ENCODE measurements at places on chromosomes 16 and 17.

DNA sequence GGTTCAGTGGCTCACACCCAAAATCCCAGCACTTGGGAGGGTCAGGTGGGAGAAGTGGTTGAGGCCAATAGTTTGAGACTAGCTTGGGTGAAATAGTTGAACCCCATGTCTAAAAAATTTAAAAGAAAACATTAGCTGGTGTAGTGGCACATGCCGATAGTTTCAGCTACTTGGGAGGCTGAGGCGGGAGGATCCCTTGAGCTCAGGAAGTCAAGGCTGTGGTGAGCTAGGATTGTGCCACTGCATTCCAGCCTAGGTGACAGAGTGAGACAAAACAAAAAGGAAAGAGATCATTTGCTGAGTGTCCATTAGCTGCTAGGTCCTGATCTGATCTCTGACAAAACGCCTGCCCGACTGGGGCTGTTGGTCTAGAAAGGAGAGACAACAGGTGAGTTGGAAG, 14.1 kb upstream of the DBNDD1 start:
- DNase-seq: no peak

- DNase-seq: no peak
These were observed 114.2 kb downstream of the DNAH9 start for GRCh38 chr17:11712456-11712855.

DNA sequence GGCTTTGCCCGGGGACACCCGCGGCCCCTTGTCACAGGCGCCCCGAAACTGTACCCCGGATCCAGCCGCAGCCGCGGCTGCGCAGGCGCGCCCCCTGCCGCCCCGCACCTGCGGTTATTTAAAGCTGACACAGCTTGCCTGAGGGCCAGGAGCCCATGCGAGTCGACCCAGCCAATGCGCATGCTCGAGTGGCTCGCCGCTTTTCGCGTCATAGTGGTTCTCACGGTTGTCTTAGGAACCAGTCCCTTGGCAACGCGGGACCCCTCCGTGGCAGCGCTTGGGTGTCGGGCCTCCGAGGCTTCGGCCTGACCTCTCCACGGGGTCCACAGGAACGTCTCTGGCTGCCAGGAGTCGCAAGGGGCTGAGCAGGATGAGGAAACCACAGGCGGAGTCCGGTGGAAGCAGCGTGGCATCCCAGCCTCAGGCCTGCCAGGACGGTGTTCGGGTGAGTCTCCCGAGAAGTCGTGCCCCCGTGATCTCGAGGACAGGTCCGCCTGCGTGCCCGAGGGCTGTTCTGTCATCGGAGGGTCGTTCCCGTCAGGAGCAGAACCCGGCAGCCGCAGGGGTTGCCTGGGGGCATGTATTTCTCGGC, 716.9 kb downstream of the KCNJ18 start:
- no peak for DNase-seq

- DNase-seq: no peak
These were observed 365.7 kb downstream of the SEC14L1 start for GRCh38 chr17:77506371-77506991.

GRCh38 chr17:64028874-64029464, 8.5 kb upstream of the ICAM2 start:
- peak; percentile 44 for DNase-seq

DNA sequence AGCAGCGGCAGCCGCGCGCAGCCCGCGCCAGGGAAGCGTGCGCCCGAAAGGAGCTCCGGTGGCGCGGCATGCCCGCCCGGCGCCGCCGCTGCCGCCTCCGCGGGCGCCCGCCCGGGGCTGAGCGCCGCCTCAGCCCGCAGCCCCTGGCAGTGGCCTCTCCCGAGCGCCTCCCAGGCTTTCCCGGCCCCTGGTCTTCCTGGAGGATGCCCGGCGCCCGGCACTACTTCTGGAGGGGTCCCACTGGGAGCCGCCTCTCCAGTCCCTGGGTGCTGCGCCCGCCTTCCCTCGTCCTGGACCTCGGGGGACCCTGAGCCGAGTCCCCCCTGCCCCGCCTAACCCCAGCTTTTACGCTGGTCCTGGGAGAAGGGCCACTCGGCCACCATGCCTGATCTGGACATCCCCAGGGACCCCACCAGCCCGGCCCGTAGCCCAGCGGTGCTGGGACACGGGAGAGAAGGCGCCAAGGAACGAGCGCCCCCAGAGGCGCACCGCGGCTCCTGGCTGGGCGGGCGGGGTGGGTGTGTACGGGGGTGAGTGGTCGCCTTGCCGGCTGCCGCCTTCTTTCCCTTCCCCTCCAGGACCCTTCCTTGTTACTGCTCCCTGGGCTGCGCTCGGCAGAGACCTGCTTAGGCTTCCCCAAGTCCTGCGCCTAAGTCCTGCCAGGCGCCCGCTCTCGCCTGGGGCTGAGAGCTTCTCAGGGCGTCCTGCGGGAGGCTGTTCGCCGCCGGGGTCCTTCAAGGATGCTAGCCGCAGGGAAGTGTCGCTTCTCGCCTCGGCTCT, 704 bp downstream of the ASIC2 start:
- DNase-seq: no peak

- DNase-seq: no peak
These were observed 217.9 kb downstream of the RAB11FIP4 start for GRCh38 chr17:31609331-31609730.

- no peak for DNase-seq
These were observed 2.6 kb downstream of the MFSD11 start for GRCh38 chr17:76740329-76741118.

- DNase-seq: peak; percentile 32
These were observed 63.4 kb downstream of the KLHDC4 start for GRCh38 chr16:87702325-87702811.

DNA sequence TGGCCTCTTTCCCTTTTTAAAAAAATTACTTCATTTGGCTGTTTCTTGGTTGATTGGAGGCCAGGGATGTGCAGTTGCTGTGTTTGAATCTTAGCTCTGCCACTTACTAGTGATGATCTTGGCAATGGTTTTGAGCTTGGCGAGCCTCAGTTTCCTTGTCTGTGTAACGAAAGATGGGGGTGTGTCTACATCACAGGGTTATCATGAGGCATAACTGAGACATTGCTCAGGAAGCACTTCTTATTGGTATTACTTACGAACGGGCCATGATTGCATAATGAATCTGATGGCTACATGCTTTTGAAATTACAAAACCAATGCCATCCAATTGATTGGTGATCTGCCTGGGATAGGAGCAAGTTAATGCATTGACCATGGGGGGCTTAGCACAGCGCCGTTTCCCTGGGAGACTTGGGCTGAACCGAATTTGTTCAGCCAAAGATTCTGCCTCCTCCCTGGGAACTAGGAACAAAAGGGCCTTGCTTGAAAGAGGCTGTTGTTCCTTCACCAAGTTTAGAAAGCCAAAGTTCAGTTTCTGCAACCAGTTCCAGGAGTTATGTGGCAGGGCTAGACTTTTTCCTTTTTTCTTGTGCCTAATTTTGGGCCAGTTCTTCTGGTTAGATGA, 21.9 kb downstream of the CMIP start:
- no peak for DNase-seq

GRCh38 chr17:59373882-59374495, 42.5 kb downstream of the YPEL2 start:
- DNase-seq: no peak

GRCh38 chr17:12990041-12990808, 27.6 kb downstream of the ELAC2 start:
- DNase-seq: no peak

DNA sequence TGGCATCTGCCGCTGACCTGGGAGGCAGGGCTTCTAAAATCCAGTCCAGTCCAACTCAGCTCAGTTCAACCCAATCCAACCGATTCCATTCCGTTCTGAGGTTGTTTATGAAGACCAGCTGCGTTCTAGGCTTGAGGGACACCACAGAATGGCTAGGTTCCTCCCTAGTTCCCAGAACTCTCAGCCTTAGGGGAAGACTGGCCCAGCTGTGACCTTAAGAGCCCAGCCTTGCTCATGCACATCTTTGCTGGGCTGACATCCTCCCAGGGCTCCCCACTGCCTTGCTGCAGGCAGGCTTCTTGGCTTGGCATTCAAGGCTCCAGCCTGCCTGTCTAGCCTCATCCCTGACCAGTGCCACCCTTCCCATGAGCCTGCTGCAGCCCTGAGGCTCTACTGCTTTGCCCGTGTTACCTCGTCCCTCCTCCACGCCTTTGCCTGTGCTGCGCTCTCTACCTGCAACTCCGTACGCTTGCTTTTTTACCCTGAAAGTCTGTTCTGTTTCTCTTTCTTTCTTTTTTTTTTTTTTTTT, 7.9 kb downstream of the SLC12A3 start:
- no peak for DNase-seq

GRCh38 chr16:61150351-61150750, 885.9 kb downstream of the CDH8 start:
- DNase-seq: no peak

DNA sequence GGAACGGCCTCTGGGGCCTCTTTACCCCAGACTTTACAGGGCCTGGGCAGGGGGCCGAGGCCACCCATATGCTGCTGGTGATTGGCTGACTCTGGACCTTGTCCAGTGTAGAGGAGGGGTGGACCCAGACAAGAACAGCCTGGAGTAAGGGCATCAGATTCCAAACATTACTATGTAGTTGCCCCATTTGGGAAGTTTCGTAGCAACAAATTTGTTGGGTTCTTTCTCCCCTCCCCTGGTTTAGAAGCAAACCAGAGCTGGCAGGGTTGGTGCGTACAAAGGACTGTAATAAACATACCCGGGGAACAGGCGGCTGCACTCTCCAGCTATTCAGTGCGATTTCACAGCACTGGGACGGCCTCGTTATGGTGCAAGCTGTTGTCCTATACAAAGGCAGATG, 145.5 kb downstream of the NTN1 start:
- no peak for DNase-seq

DNA sequence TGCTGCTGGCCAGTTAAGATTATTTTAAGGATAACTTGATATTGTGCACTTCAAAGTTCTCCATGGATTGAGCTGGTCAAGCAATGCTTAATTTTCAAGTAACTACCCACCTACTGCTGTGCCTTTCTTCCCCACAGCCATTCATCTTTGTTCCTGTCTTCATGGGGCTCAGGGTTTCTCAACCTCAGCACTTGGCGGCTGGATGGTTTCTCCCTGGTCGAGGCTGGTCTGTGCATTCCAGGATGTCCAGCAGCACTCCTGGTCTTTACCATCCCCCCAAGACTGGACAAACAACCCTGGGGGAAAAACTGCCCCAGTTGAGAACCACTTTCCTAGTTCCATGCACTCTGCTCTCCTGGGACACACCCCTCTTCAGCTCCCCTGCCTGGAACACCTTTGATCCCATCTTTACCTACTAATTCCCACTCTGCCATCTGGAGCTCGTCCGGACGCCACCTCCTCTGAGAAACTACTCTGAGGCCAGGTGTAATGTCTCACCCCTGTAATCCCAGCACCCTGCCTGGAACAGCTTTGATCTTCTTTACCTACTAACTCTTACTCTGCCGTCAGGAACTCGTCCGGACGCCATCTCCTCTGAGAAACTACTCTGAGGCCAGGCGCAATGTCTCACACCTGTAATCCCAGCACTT, 81.5 kb downstream of the NXN start:
- DNase-seq: no peak

DNA sequence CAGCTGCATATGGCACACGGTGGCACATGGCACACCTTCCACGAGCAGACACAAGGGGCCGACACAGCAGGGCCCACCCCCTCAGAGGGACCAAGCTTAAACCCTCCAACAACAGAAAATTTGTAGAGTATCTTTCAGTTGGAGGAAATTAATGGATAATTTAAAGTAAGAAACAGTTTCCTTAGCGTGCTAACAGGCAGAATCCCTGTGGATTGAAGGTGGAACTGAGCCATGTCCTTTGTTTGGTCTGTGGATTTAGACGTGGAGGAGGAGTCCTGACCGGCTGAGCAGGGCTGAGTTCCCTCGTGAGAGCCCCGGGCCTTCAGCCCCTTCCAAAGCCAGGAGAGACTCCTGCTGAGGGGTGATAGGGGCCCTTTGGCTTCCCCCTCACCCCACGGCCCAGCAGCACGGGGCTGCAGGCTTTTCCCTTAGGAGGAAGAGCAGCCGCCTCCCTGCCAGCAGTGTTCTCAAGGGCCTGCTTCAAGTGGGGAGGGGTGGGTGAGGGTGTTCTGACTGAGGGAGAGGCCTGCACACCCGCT, 1.4 kb upstream of the CYB561 start:
- DNase-seq: no peak
